Neural progenitor cell (in vitro differentiated cells): ENCODE measurements at places on chromosomes 7 and 10.

DNA sequence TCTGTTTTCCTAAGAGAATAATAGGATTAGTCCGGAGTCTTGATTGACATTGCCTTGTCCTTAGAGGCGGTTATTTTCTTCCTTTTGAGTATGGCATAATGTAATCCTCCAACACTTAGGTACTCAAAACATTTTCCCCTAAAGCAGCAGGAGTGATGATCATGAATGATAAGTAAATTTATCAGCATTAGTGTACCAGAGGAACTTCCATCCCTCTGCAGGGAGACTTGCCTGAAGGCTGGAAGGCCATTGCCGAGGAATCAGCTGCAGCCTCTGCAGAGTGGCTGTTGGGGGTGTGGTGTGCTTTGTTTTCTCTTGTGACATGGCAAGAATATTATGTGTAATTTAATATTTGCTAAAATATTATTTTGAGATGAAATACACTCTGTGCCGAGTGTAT, 56.8 kb downstream of the RAB11FIP2 start:
- DNase-seq: no peak

DNA sequence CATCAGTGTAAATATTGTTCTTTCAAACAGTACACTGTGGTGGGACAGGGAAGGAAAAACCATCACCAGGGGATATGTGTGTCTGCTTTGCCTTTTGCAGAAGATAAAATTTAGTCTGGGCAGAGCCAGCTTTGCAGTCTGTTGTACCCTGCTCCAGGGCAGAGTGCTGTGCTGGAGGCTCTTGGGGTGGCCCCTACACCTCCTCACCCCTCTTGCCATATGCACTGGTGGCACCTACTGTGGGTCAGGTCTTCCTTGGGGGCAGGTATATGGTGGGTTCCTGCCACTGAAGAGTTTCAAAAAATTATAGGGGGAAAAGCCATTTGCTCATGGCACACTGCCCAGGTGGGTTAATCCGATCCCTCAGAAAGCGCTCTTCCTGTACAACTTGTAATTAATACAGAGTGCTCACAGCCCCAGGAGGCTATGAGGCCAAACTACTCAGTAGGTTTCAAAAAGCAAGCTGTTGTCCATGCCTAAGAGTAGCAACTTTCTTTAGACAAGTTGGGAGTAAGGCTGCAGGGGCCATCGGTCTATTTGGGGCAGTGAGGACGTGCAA, 112.7 kb upstream of the BMPER start:
- no peak for DNase-seq

- DNase-seq: no peak
Measured at GRCh38 chr7:149291781-149292461, 29.9 kb downstream of the ZNF783 start.

GRCh38 chr10:86721232-86721631, 35.2 kb upstream of the BMPR1A start:
- DNase-seq: no peak

- no peak for DNase-seq
Measured at GRCh38 chr7:108568801-108569380, 615 bp downstream of the THAP5 start.

DNA sequence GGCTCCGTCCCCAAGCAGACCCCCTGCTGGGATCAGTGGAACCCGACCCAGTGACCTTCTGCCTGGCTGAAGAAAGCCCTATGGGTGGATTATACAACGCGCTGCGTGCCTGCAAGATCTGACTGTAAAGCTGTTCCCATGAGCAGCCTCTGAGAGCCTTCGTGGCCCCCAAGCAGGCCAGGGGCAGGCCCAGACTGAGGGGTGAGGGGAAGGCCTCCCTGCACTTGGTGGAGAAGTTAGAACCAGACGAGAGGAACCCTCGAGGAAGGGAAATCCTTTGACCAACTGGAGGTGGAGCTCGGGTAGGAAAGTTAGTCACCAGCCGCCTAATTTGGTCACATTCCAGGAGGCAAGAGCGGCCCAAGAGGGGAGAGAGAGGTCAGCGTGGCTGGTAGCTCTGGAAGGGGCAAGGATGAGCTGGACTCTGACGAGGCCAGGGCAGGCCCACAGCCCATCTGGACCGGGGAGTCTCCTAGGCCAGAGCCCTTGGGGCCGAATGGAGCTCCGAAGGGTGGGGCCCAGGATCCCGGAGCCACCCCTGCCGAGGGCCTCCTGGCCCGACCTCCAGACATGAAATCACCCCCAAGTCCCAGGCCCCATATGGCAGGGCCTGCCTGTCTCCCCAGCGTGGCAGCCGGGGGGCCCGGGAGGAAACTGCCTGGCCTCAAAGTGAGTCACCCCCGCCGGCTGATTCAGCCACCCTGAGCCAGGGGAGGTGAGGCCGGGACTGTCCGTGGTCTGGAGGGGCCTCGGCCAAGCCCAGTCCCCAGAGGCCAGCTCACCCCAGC, 23.3 kb upstream of the PDGFA start:
- peak; percentile 59 for DNase-seq

DNA sequence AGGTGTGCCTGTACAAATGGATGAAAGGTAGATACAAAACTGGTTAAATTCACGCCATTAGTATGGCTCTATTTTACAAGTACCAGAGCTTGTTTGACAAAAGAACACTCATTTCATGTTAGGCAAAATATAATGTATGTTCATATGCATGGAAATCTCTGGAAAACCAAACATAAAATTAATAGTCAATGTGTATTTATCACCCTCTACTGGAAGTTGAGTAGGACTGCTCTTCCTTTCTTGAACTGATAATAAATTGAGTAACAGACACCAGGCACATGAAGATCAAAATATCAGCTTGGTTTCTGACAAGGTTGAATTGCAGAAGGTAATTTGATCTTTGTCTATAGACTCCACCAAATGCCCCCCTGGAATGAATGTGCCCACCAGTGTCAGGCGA, 19.8 kb upstream of the AKR1B1 start:
- no peak for DNase-seq

DNA sequence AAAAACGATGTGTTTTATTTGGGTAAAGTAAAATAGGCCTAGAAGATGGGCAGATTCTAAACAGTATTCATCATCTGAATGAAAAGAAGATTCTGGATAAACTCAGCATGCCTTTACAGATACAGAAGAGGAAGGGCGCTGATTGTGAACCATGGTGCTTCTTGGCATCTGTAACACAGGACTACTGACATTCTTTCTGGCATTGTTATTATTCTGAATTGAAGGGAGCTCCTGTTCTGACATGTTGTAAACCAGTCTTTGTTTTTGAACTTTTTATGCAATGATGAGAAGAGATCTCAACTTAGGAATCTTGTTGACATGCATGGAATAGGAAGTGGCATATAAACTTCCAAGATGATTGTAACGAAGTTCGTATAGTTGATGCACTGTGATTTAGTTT, 13.5 kb downstream of the RPA3 start:
- no peak for DNase-seq

- DNase-seq: no peak
Measured at GRCh38 chr10:76353237-76353851, 921.9 kb downstream of the LRMDA start.

GRCh38 chr10:44478876-44479705, 94.2 kb upstream of the CXCL12 start:
- DNase-seq: no peak

DNA sequence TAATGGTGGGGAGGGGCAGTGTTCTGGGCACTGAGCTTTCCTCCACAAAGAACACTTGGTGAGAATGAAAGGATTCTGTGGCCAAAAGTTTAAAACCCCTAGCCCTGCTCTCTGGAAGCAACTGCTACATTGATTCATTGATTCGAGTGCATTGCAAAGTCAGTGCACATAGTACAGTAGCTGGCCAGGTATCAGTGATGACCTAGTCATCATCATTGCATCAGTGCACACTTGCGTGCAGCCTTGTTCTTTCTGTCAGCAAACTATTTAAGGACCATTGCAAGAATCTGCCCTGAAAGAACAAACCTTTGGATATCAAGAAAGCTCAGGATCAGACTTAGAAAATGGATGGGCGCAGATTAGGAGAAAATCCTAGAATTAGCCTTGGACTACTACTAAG, 47.4 kb downstream of the CUL1 start:
- peak; percentile 31 for DNase-seq

GRCh38 chr7:91041901-91042484, 222.2 kb upstream of the FZD1 start:
- DNase-seq: no peak

GRCh38 chr10:128642023-128642422, 515.8 kb upstream of the MKI67 start:
- no peak for DNase-seq

DNA sequence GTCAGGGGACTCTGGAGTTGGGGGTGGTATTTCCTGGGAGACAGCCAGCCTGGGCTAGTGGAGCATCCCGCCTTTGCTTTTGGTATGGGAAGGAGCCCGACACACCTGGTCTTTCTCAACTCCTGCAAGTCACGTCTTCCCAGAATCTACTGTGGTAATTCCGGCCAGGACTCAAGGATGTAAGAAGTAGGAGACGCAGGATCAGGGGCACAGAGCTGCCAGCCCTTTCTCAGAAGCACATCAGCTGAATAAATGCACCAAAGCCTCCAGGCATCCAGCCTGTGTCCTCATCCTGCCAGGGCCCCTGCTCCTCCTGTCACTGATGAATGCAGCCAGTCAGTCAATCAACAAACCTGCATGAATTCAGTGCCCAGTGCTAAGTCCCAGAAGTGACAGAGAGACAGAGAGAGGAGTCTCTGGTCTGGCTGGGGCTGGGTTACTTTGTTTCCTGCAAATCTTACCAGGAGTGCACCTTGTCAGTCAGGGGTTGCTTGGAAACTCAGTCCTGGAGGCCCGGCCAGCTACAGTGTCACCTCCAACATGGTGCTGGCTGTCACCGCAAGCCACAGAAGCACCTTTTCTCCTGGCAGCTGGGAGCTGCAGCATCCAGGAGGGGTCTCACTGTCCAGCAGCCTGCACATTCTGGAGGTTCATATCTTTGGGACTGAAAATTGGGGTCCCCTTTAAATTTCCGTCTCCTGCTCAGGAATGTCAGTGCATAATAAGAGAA, 101.8 kb downstream of the PTPRE start:
- no peak for DNase-seq

- peak; percentile 94 for DNase-seq
Measured at GRCh38 chr7:2641406-2642393, 9.9 kb downstream of the TTYH3 start.

DNA sequence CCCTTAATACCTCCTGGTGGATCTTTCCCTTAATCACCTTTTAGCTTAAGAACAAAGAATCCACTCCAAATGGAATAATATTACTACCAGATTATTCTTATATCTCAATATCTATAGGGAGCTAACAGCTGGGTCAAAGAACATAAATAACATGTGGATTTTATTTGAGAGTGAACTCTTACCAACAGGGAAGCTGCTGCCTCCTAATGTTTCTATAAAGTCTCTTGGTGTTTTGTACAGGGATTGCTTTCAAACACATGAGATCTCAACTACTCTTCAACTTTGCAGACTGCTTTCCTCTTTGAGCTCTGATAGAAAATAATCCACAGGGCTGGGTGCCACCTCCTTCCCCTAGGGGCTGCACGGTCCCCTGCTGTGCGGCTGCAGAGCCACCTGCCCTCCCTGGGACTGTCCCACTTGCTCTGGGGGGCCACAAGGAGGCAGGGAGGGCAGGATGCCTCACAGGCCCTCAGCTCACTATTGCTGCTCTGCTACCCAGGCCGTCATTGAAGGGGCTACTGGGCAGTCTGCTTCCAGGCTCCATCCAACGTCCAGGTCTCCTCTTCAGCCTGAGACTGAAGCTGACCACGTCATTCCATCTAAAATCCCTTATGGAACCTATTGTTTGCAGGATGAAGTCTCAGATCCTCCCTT, 191.2 kb downstream of the CXCL12 start:
- no peak for DNase-seq

- DNase-seq: peak; percentile 13
Measured at GRCh38 chr7:142885311-142886230, at the start of gene TRPV6. TSS of gene TRPV6 (minus strand) at chr7:142885745.

DNA sequence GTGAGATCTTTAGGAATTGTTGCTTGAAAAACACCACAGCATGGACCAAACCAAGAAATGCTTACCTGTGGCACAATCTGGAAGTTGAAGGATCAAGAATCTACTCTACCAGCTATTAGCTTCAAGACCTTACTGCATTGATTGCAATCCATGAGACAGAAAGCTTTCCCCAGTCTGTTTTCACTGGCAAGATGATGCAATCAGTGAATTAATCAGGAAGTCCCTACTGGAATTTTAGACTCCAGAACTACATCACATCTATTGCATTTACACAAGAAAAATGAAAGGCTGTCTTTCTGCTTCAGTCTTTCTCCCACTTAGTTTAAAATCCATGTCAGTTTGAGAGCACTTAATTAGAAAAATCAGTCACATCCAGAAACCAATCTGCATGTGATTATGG, 191.7 kb downstream of the TFEC start:
- DNase-seq: no peak

GRCh38 chr7:133522501-133522900, 269.6 kb downstream of the EXOC4 start:
- no peak for DNase-seq

- DNase-seq: no peak
Measured at GRCh38 chr7:112116894-112117293, 89.3 kb downstream of the DOCK4 start.

DNA sequence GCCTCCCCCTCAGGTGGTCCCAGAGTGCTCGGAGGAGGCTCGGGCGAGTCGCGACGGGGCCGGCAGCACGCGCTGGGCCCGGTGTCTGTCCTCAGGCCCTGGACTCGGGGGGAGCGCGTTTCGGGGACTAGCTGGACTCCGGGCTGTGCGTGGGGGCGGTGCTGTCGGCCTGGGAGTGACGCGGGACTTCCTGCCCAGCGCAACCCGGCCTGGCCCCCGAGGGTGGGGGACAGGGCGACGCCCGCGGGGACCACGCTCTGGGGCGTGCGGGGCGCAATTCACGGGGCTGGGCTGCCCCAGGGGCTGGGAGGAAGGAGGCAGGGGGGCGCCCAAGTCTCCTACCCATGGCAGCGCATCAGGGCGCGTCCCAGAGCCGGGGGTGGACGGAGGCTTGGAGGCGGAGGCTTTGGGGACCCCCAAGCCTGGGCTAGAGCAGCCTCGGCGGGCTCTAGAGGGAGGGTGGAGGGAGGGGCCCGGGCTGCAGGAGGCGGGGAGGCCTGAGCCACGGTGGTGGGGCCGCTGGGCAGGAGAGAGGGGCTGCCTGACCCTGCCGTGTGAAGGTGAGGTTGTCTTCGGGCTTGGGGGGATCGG, 2.3 kb upstream of the VENTX start:
- no peak for DNase-seq

DNA sequence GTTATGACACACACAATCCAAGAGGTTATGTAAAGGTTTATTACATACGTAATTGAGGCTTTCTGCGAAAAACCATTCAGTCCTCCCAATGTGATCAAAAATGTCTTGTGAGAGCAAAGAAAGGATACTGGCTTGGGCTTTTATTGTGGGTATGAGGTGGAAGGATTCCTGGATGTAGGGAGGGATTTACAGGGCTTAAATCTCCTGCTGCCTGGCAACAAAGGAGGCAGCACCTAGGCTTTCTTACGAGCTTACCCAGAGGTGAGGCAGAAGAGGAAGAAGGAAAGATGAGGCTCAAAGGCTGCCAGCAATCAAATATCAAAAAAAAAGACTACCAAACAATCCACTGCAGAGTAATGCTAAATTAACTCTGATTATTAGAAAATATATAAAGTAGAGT, 1149.5 kb upstream of the POT1 start:
- DNase-seq: peak; percentile 64

DNA sequence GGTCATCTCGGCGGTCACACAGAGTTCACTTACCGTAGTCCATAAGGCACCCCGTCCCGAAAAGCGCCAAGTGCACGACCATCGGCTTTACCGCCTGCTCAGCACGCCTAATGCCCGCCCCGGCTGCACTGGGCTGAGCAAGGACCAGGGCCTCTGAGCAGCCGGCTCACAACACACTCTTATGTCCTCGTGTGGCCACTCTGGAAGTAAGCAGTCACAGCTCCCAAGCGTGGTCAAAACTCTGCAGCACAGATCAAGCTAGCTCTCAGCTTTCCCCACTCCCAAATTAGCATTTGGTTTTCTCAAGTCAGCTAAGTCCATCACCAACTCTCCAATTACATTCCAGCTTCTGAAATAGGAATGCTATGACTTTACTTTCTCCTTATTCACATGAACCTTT, 57.7 kb downstream of the MAD1L1 start:
- DNase-seq: no peak
